ENCODE measurements at places on chromosomes 12 and 14. TPM values are rescaled to one million over a fixed set of nuclear protein-coding genes. Genes with fewer than 3 reads are reported as not detected.

- DNase-seq: no peak
These were observed 22.7 kb downstream of the GPR19 start for GRCh38 chr12:12673296-12673695.

DNA sequence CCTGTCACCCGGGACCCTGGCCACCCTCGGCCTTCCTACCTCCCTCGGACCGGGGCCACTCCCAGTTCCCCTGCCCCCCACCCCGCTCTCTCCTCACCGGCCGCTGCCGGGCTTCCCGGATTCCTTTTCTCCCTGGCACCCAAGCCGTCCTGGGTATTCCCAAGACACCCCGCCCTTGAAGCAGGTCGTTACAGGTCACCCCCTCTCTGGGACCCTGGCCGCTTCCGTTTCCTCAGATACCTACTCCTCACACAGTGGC is 493 bp downstream of the NUMB start:
- DNase-seq: no peak

GRCh38 chr12:69046363-69046762 is 113.4 kb upstream of the CPM start:
- DNase-seq: no peak

The SOCS4 gene
- total RNA-seq: 5.8 TPM

The FAM90A1 gene
- not detected for total RNA-seq

The KLHL33 gene
- not detected for total RNA-seq

DNA sequence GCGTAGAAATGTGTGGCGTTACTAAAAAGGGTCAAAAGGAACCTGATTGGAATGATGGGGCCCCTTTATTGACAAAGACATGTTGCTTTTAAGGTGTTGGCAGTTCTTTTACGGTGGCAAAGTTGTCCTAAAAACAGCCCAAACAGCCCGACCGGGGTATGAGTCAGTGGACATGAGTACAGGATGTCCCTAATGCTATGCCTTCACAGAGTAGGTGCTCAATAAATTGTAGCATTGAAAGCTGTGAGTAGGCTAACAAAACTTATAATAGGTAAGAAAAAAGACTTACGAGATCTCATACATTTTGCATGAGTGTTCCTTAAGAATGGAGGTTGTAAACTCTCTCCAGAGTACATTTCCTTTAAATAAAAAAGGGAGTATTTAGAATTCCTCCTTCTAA is 2.6 kb downstream of the ELK3 start:
- DNase-seq: no peak

GRCh38 chr12:109386059-109386433 is 38.3 kb downstream of the MYO1H start:
- DNase-seq: no peak

DNA sequence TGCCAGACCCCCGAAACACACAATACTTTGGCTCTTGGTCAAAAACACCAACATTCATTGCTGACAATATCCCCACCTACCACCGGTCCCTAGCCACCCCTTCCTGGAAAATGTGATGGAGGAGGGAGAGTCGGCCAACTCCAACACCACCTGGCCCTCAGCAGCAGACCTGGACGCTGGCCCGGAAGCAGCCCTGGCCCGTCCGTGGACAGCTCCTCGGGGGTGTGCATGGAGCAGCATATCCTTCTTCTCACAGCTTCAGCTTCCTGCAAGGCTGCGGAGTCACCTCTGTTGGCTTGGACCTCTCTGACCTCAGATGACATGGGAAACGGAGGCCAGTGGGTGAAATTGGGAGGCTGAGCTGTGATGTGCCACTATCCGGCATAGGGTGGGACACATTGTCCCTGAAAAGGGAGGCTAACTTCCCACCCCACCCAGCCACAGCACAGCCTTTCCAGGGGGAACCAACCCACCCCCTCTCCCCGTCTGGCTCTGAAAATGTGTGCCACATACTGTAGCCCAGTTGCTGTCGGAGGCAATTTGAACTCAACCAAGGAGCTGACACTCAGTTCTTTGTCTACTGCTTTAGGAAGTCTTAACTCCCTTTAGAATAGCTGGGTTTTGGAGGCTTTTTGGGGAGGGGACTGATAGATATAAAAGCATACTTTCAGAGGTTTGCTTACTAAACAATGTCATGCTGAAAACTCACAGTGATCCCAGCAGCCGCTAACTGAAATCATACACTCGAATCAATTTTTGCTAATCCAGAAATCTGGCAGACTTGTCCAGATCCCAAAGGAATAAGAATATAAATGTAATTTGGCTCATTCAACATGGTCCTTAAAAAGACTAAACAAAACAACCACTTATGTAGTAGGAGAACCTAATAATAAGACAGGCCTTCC is 43.1 kb upstream of the LTA4H start:
- DNase-seq: no peak

- no peak for DNase-seq
These were observed 373.3 kb downstream of the RGS6 start for GRCh38 chr14:72305561-72305960.

- no peak for DNase-seq
These were observed 13.6 kb downstream of the YARS2 start for GRCh38 chr12:32742133-32742532.

- no peak for DNase-seq
These were observed 81.0 kb downstream of the ASCL4 start for GRCh38 chr12:107855471-107855870.

DNA sequence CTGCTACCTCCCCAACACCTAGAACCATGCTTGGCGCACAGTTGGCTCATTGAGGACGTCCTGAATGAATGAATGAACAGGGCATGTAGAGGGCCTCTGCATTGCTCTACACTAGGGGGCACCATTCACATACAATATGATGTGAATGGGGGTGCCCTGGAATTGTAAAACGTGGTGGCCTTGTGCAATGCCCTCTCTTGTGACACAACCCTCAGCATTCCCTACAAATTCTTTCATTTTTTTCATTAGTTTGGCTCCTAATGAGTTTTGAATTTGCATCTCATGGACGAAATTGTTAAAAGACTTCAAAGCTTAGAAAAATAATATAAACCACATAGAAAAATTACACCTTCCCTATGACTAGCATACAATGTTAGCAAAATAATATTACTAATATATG is 2.3 kb upstream of the DIO2 start:
- peak; percentile 43 for DNase-seq

DNA sequence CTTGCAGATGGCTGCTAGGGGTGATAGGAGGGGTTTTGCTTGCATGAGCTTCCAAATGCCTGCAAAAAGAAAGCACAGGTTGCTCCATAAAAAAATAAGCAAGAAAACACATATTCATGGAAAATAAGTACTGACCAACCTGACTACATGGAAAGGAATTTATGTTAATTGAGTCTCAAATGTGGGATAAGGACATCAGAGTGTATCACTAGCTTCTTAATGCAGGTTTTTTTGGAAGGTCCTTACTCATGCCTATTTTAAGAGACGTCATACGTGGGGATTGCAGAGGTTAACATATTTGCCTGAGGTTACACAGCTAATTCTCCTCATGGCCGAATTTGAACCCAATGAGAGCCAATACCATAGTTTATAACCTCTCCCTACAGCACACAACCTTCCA is 116.2 kb downstream of the ASCL1 start:
- no peak for DNase-seq

GRCh38 chr14:29273513-29273912 is 506.9 kb downstream of the FOXG1 start:
- DNase-seq: no peak

The CABP1 gene
- total RNA-seq: 7.0 TPM

GRCh38 chr14:83162361-83162929 is 1628.8 kb upstream of the SEL1L start:
- no peak for DNase-seq

DNA sequence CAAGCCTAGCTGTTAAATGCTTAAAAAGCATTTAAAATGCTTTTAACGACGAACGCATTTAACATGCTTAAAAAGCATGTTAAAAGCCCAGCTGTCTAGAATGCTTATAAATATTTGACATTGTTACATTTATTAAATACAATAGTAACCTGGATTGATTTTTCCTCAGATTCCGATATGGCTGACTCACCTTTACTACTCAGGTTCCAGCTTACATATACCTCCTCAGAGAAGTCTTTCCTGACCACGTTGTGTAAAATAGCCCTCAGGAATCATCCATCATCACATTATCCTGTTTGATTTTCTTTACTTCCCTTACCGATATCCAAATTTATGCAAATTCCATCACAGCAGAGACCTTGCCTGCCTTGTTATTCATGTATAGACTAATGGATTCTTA is 51.4 kb downstream of the SLC41A2 start:
- no peak for DNase-seq

DNA sequence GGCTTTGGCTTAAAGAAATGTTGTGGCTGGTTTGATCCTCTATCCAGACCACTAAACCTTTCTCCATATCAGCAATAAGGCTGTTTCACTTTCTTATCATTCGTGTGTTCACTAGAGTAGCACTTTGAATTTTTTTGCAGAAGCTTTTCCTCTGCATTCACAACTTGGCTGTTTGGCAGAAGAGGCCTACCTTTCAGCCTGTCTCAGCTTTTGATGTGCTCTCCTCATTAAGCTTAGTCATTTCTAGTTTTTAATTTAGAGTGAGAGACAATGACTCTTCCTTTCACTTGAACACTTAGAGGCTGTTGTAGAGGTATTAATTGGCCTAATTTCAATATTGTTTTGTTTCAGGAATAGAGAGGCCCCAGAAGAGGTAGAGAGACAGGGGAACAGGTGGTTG is 13.8 kb downstream of the KCNMB4 start:
- no peak for DNase-seq

- DNase-seq: no peak
These were observed 176.3 kb downstream of the ESR2 start for GRCh38 chr14:64117671-64118402.

The EVL gene
- total RNA-seq: 6.9 TPM

GRCh38 chr14:63051301-63051700 is 6.0 kb upstream of the KCNH5 start:
- no peak for DNase-seq

- DNase-seq: peak; percentile 69
These were observed 39.0 kb downstream of the SLCO1B1 start for GRCh38 chr12:21169878-21170472.

- DNase-seq: no peak
These were observed 71.4 kb upstream of the SRSF5 start for GRCh38 chr14:69695322-69696203.

DNA sequence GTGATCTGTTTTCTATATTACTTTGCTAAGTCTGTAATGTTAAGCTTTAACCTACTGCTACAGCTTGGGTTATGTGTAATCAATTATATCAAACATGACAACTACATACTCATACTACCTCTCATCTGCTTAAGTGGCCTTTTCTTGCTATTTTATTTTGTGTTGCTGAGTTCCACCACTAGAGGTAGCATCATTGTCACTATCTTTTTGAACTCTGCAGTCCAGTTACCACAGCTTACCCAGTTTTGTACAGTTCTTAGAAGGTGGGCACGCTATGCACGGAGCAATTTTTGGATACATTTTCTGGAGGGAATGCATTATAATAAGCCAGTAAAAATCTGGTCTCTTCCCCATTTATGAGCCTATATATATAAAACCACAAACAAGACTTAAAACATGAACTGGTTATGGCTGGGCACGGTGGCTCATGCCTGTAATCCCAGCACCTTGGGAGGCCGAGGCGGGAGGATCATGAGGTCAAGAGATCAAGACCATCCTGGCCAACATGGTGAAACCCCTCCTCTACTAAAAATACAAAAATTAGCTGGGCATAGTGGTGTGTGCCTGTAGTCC is 48.5 kb downstream of the SAV1 start:
- peak; percentile 29 for DNase-seq

GRCh38 chr14:24246765-24247212 is 4.4 kb upstream of the TINF2 start:
- no peak for DNase-seq

DNA sequence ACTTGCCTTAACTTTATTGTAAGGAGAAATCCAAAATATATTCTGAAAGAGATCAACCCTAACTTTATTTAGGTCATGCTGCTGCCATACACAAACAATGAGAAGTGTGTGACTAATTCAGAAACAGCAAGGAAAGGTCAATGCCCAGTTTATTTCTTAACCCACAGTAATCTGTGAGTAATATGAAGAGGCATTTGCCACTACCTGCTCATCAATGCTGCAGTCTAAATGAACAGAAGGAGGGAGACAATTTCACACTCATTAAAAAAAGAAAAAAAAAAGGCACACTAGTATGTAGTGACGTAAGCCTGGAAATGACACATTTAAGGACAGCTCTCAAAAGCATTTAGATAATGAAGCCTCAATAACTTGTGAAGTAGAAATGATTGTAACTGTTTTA is 90.5 kb upstream of the FOXN3 start:
- no peak for DNase-seq

The TSPAN9 gene
- 12.0 TPM for total RNA-seq

The EEF1AKMT3 gene
- 1.1 TPM for total RNA-seq

- peak; percentile 83 for DNase-seq
These were observed 42.8 kb upstream of the CORO1C start for GRCh38 chr12:108773798-108774788.

The ANKRD33 gene
- total RNA-seq: not detected

The HOXC9 gene
- 0.76 TPM for total RNA-seq

DNA sequence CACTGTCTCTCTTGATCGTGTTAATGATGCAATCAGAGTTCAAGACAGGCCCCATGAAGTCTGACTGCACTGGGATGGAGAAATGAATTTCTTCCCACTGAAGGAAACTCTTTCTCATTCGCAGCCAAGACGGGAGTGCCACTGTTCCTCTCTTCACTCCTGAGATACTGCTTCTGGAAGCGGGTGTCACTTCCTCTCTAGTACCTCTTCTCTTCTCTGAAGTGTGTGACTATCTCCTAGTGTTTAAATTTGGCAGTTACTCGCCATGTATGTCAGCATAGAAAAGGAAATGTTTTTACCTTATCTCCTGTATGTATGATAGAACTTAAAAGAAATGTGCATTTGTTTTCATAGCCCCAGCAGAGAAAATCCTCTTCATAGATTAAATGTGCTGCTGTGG is 215.2 kb downstream of the ANO6 start:
- DNase-seq: no peak

- DNase-seq: peak; percentile 79
These were observed 2.1 kb upstream of the SLC11A2 start for GRCh38 chr12:51028126-51028812.

The KRT83 gene
- total RNA-seq: 0.94 TPM

- no peak for DNase-seq
These were observed 558.8 kb upstream of the FBXO33 start for GRCh38 chr14:39991041-39991440.

DNA sequence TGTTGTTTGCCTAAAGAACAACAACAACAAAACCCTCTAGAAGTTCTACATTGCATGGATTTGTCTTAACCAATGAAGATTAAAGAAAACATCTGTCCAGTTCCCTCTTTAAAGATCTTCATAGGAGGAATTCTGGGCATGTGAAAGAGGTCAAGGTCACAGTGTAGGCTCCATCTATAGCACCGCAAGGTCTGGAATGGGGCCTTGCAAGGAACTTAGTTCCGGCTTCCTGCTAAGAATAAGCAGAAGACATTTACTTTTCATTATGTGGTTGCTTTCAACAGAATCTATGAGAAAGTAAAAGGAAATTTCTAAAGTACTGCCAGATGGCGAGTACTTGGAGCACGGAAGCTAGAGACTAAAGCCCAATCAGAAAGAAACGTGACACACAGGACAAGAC is 57.2 kb upstream of the GNPNAT1 start:
- DNase-seq: no peak

GRCh38 chr14:51455041-51455835 is 196.5 kb upstream of the FRMD6 start:
- no peak for DNase-seq

- DNase-seq: no peak
These were observed 392.9 kb downstream of the NOVA1 start for GRCh38 chr14:26204728-26205479.

The DTD2 gene
- total RNA-seq: 12.3 TPM

The CRIP2 gene
- 267 TPM for total RNA-seq
